ENCODE measurements at places on chromosomes 12 and 14. TPM values are rescaled to one million over a fixed set of nuclear protein-coding genes. Genes with fewer than 3 reads are reported as not detected.

DNA sequence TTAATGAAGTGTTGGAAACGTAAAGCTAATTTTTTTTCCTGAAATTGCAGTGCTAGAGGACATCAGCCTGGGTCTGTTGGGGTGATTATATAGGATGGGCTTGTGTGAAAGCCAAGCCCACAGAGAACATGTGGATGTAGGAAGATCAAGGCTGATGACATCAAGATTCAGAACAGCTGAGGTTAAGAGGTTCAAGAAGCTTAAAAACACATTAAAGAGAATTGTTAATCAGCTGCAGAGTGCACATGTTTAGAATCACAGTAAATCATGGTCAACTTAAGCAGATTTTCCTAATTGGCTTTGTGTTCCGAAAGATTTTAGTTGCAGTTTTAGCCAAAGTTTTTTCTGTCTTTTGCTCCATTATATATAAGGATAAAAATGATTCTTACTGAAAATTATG is 87.9 kb upstream of the PRICKLE1 start:
- DNase-seq: no peak

- DNase-seq: no peak
Measured at GRCh38 chr12:92261071-92261470, 115.4 kb upstream of the BTG1 start.

GRCh38 chr12:18951218-18951617 is 178.3 kb upstream of the PLEKHA5 start:
- DNase-seq: no peak

- peak; percentile 5 for DNase-seq
Measured at GRCh38 chr12:64256166-64256800, 34.2 kb upstream of the KICS2 start.

DNA sequence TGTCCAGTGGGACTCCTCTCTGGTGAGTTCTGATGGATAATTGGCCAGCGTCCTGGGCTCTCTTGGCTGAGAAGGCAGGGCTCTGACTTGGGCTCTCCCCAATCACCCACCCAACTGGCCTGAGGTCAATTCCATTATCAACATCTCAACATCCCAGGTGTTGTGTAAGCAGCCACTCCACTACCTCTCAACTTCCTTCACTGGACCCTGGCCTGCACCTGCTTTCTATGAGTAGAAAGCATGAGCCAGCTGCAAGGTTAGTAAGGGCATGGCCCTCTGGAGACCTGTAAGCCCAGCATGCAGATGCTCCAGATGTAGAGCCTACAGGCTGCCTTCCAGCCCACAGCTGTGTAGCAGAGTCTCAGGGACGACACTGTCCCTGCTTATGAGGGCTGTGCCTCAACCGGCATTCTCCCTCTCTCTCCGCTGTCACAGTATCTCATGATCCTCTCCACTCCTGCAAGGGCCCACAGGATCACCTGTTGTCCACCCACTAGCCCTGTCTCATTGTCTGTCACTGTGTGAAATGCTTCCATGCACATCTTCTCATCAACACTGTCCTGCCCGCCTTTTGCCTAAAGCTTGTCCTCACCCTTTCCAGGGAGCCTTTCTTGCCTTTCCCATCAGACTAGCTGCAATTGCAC is 5.4 kb upstream of the KRT81 start:
- no peak for DNase-seq

GRCh38 chr12:22709292-22709691 is 84.3 kb downstream of the ETNK1 start:
- DNase-seq: no peak

GRCh38 chr14:57319636-57320192 is 50.9 kb downstream of the AP5M1 start:
- DNase-seq: no peak

DNA sequence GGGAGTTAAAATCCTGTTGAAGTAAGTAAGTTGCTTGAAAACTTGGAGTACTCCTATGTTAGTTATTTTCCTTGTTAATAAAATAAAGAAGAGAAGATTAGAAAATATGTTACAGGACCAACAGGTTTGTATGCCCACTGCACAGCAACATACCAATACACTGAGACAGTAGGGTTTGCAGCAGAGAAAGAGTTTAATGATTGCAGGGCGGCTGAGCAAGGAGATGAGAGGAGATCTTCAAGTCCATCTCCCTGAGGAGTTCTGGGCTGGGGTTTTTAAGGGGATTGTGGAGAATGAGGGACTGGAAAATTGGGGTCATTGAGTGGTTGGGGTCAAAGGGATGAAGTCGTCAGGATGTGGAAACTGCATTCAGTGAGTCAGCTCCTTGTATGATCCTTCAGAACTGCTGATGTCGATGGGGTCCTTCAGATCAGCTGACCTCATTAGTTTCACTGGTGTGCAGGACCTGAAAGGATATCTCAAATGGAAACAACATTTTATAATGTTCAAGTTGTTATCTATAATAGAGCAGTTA is 4.3 kb upstream of the HSD17B6 start:
- DNase-seq: no peak

- no peak for DNase-seq
Measured at GRCh38 chr12:77954206-77954555, 123.5 kb downstream of the NAV3 start.

DNA sequence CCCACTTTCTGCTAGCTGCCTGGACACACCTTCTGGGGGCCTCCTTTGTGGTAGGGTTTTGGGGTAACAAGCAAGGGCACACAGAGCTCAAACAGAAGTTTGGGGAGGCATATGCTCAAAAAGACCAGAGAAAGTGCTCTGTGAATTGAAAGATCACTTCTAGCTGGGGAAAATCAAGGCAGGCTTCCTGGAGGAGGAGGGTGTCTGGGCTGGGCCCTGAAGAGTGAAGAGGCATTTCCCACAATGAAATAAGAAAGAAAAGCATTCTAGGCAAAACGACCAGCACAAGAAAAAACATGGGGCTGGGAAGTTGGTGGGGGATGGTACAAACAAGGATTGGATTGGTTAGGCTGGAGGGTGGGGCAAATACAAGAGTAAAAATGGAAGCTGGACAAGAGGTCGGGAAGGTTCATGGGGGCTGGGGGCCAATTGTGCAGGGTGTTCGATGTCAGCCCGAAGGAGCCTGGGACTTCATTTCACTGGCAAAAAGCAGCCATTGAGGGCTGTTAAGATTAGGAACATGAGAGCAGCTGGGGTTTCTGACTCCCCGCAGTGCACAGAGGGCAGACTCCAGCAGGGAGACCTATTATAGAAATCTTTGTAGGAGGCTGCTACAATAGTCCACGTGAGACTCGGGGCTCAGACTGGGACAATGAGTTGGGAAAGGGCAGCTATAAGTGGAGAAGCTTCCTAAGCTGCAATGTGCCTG is 51.5 kb upstream of the CMKLR1 start:
- DNase-seq: no peak

- DNase-seq: no peak
Measured at GRCh38 chr12:1279050-1279449, 288.0 kb downstream of the ERC1 start.

GRCh38 chr12:47035484-47035883 is 43.9 kb upstream of the PCED1B start:
- no peak for DNase-seq

DNA sequence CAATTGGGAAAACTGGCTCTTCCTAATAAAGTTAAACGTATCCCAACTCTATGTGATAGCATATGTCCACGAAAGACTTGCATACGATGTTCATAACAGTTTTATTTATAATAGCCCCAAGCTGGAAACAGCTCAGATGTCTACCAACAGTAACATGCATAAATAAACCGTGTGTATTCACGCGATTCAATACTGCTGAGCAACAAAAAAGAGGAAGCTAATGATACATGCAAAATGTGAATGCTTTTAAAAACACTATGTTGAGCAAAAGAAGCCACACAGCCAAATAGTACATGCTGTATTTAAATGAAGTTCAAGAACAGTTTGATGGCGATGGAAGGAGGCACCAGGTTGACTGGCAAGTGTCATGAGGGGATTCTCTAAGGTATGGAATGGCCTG is 55.7 kb downstream of the TRIM9 start:
- DNase-seq: no peak

DNA sequence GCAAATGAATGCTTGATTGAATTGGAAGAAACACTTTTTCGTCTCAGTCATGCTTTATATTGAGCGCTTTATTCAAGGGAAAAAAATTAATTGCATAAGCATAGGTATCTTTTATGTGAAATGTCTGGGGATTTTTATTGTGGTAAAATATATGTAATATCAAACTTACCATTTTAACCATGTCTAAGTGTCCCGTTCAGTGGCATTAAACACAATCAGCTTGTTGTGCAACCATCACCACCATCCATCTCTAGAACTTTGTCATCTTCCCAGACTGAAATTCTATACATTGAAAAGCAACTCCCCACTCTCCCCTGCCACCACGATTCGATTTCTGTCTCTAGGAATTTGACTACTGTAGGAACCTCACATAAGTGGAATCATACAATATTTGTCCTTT is 39.8 kb downstream of the PHLDA1 start:
- no peak for DNase-seq

- no peak for DNase-seq
Measured at GRCh38 chr14:100034961-100035500, 30.2 kb upstream of the EVL start.

DNA sequence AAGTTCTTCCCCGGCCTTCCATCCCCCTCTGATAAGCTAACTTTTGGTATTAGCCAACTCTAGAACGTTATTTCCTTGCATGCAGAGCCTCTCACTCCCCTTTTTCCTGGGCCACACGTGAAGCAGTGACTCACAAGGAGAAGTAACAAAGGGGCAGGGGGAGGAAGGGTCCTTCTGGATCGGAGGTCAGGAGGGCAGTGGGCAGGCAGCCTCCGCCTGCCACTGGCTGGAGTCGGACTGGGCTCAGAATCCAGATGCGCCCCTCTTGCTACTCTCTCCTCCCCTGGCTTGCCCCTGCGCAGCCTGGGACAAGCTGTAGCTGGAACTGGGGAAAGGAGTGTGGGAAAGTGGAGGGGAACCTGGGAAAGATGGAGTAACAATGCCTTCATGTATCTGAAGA is 55.0 kb downstream of the TPCN1 start:
- no peak for DNase-seq

- no peak for DNase-seq
Measured at GRCh38 chr12:67358781-67359338, 89.7 kb downstream of the CAND1 start.

- no peak for DNase-seq
Measured at GRCh38 chr14:79091381-79091963, 921.3 kb downstream of the NRXN3 start.

DNA sequence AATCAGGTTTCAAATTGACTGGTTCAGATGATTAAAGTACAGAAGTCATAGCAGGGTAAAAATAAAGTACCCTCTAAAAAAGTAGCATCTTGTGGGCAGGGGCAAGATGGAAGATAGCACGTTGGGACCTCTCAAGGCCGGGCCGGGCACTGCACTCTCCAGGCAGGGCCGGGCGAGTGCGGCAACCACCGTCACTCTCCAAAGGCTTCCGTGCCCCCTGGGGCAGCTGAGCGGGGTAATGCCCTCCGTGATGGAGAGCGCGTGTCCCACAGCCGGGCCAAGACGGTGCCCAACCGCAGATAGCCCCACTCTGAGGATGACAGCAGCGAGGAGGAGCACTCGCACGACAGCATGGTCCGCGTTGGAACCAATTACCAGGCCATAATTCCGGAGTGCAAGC is 8.6 kb upstream of the PLXNC1 start:
- DNase-seq: no peak

DNA sequence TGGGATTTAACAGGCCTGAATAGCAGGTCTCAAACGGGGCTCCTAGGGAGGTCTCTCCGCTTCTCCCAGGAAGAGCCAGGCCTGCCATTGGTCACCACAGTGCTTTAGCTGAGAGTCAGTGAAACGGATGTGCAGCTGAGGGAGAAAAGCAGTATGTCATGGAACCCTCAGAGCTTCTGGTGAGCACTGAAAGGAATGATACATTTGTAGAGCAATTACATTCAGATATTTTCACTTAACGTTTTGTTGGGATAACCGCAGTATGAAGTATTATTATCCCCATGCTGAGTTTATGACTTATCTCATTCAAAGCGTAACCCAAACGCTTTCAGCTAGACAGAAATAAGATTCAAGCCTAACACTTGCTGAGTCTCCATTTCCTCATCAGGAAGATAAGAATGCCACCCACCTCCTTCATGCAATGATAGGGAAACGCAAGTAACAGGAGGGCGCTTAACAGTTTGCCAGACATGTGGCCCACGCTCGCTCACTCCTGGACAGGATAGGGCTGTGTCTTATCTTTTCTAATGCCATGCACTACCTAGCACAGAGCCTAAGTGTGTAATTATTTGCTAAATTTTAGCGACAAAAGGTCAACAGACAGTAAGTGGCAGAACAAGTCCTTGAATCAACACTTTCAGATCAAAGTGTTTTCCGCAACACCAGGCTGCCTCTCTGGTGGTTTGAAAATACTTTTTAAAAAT is 28.2 kb downstream of the DAD1 start:
- DNase-seq: no peak

DNA sequence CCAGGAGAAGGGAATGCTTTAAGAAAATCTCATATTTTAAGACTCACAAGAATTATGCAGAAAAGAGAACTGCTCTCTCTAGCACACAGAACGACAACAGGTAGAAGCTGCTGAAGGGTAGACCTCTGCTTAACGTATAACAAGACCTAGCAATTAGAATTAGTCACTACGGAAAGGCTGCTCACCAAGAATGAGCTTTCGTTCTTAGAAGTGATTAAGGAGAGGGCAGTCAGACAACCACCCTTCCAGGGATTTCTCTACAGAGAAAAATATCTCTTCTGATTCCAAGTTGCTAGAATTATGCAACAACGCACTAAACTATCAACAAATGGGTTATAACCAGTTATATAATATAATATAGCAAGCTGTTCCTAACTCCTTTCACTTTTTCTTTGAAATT is 18.6 kb downstream of the LRIG3 start:
- no peak for DNase-seq

DNA sequence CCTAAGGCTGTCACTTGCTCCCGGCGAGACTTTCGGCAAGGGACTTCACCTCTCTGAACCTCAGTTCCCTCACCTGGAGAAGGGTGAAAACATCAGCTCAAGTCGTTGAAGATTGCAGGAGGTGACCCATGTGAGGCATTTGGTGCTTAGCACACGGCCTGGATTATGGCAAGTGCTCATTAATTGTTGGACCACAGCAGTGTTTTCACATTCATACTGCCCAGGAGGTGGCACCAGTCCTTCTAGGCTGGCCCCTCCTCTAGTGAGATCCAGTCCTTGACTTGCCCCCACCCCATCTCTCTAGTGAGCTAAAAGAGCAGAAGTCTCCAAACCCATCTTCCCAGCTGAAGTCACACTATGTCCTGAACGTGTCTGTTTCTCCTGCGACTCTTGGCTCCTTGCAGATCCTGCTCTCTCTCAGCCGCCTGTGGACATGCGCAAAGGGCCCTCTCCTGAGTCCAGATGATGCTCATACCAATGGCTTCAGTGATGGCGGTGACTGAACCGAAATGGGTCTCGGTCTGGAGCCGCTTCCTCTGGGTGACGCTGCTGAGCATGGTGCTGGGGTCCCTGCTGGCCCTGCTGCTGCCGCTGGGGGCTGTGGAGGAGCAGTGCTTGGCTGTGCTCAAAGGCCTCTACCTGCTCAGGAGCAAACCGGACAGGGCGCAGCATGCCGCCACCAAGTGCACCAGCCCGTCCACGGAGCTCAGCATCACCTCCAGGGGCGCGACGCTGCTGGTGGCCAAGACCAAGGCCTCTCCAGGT is 1.6 kb downstream of the FICD start:
- DNase-seq: no peak

The SBNO1 gene
- total RNA-seq: 39.8 TPM

The GARIN6 gene
- not detected for total RNA-seq

Measured in pulmonary artery endothelial cell (primary cell).